Right lobe of liver (tissue), 6 donors: ENCODE measurements at places on chromosomes 1 and 21.

DNA sequence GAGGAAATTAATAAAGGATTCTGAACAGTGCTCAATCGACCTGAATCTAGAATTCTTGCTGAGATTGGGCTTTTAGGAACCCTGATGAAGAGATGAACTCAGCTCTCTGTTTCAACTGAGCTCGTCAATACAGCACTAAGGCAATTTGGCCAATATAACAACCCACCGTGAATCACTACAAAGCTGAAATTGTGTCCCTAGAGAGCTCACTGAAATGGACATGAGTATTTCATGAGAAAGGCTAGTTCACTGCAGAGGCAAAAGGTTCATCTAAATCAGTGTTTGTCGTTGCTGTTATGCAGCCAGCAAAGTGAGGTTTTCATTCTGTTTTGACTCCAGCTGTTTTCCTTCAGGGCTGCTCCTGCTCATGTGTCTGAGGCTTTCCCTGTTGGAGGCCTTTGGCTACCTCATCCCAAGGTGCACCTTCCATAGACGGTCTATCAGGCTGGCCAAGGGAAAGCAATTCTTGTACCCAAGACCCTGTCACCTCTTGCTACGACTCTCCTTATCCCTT is 83.5 kb downstream of the URB2 start:
- no peak for DNase-seq

- no peak for DNase-seq
Observed at GRCh38 chr1:223836586-223836985, 9.2 kb downstream of the TP53BP2 start.

DNA sequence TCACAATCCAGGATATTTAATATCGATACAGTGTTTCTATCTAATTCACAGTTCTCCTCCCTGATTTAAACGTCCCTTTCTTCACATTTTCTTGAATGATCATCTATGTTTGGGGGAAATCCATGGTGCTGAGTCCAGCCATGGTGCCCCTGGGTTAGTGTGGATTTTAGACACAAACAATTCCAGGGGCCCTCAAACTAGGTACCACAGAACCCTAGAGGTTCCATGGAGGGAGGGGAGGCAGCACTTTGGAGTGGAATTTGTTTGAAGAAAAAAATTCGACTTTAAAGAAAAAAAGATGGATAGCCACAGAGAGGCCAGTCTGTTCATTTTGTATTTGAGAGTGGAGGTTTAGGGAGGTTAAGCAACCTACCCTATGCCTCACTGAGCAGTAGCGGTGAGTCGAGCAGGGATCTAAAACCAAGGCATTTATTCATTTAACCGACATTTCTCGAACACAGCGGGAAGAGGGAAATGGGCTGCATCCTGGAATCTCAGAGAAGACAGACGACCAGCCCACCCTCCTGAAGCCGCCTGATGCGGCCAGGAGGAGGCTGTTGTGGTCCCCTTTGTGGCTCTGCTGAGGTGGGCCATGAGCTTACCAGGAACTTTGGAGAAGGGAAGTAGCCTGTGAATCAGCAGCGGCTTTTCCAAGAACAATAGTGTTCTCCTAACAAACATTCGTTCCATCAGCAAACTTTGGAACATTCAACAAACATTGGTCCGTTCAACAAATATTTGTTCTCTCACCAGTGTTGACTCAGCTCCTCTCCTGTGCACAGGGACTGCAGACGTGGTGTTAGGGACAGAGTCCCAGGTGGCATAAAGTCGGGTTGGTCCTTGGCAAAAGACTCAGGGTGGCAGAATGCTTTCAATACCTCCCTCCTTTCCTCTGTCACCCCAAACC is 103.5 kb upstream of the ZBTB40 start:
- DNase-seq, result peak; percentile 75

DNA sequence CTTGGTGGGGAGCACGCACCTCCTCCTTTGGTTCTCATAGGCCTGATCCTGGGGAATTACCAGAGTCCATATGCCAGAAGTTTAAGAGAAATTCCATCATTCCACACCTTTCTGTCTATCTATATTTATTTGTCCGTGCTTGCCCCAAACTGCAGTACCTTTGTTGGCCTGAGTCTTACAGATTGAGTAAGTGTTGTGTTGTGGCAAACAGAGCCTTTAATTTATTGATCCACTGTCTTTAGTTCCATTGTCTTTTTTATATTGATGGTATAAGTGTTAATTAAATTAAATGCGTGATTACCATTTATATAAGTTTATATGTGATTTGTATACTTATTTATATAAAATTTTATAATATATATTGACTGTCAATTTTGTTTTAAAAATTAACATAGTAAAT is 4.9 kb downstream of the SH3BGR start:
- DNase-seq, result no peak

- no peak for DNase-seq
Observed at GRCh38 chr1:185720633-185721272, 13.4 kb upstream of the HMCN1 start.

- DNase-seq, result no peak
Observed at GRCh38 chr1:185224132-185224531, 67.2 kb downstream of the SWT1 start.

GRCh38 chr1:188170411-188170810 is 1341.7 kb downstream of the PLA2G4A start:
- no peak for DNase-seq

DNA sequence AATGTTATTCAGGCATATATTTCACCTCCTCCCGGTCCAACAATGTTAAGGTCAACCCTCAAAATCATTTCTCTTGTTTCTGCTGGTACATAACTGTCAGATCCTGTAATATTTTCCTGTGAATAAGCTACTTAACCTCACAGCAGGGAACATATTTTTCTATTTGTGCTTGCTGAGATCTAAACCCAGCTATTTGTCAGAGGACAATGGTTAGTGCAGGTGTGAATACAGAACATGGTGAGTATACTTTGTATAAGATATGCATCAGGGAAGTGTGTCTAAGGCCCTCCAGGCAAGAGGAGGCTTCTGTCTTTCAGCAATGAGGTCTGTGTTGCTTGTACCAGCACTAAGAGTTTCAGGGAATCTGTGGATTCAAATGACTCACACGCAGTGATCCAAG is 970.6 kb downstream of the NCAM2 start:
- DNase-seq, result no peak

DNA sequence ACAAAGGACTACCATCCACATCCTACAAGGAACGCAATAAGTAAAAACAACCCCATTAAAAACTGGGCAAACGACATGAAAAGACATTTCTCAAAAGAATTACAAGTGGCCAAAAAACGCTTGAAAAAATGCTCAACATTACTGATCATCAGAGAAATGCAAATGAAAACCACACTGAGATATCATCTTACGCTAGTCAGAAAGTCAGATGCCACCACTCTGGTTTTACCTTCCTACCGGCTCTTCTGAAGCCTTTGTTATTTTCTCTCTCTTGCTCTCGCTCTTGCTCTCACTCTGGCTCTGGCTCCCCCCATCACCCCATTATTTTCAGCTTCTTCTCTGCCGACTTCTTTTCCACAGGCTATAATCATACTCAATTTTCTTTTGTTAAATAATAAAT is 38.8 kb downstream of the VPS45 start:
- no peak for DNase-seq

DNA sequence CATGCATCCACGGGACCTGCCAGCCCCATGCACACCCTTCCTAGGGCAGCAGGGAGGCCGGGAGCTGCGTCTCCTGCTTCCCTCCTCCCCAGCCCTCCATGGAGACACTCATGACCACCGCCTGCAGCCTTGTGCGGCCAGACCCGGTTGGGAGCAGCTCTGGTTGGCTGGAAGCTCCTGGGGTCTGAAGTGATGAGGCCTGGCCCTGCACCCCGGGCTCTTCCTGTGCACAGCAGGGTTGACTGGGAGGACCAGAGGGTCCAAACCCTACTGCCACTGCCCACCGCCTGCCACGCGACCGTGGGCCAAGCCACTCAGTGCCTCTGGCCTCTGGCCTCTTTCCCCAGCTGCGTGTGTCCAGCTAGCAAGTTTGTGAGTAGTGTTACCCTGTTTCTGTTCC is 111.1 kb upstream of the COL6A1 start:
- no peak for DNase-seq

GRCh38 chr1:76625886-76626678 is 241.2 kb upstream of the ST6GALNAC5 start:
- DNase-seq, result no peak

- DNase-seq, result no peak
Observed at GRCh38 chr1:168640836-168641235, 64.4 kb downstream of the XCL1 start.

DNA sequence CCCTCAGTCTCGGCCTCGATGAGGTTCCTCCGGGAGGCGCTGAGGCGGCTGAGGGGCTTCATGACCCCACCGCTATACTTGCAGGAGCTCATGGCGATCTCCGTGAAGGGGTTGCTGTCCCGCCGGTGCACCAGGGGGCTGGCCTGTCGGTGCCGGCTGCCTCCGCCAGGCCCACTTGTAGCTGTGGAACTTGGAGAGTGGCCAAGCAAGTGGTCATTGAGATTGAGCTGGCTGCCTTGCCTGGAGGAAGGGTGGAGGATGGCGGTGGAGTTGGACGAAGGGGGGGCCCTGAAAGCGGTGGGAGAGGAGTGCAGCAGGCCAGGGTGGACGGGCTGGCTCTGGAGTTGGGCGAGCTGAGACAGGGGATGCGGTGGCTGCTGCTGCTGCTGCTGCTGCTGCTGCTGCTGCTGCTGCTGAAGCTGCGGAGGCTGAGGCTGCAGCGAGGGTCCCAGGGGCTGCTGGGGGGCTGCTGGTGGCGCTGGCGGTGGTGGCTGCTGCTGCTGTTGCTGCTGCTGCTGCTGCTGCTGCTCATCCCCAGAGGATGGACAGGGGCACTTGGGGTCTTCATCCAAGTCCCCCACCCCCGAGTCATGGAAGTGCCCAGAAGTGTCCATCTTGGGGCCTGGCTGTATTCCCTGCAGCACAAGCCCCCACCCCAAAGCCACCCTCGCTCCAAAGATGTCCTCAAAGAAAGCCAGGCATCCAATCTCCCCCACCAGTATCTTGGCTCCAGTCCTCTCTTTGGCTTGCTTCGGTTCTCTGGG is 548 bp downstream of the KCNN3 start:
- no peak for DNase-seq

DNA sequence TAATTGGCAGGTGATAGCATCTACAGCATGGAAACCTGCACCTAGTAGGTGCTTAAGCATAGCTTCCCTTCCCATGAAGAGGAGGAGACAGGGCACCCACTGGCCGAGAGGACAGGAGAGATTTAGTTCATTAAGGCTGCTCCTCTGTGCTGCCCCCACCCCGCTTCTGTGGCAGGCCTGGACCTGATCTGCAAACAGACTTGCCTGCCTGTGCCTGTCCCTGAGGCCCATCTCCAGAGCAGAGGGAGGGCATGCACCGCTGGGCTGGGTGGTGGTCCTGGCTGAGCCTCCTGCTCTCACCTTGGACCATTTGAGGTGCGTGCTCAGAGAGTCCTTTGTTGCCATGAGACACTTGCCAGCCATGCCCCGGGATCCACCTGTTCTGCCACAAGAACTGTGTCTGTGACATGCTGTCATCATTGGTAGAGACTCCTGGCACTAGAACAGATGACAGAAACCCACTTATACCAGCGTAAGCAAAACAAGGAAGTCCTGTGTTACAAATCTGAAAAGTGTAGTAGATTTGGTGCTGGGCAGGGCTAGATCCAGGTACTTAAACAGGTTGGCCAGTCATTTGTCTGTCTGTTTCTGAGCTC is 55.6 kb downstream of the PTPRF start:
- DNase-seq, result no peak

GRCh38 chr21:31374395-31374794 is 30.3 kb upstream of the TIAM1 start:
- peak; percentile 5 for DNase-seq

- no peak for DNase-seq
Observed at GRCh38 chr1:228161866-228162265, 3.7 kb upstream of the IBA57 start.

DNA sequence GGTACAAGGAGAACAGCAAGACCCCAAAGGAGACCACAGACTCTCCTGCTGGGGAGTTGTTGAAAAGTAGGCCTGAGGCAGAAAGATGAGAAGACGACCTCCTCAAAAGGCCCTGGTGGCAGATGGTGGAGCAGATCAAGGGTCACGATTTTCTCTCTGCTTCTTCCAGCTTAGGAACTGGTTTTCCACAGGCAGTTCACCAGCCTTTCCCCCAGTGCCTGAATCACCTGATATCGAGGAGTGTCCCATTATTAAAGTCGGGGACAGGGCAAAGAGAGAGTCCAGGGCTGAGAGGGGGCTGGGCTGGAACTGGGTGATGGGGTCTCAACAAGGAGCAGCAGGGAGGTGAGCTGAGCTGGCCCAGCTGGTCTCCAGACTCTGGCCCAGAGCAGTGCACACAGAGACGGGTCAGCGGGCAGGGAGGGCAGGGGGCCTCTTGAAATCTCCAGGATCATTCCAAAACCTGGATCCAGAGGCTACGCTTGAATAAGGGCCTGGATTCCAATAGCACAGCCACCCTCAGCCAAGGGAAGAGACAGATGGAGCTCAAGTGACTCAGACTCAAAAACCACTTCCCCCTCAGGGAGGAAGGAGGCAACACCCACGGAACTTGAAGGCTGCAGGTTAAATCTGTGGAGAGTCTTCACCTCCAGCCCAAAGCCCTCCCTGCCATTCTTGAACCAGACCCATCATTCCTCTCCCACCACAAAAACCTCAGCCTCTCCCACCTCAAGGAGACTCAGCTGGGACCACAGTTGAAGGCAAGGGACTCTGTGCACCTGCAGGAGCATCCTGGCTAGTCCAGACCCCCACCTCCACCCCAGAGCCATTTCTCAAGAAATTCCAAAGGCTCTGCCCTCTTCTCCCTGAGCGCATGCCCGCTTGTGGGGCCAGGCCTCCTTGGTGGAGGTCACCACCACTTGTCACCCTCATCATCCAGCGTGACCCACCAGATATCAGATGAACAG is at the start of gene S100A5:
S100A5 (minus strand) TSS at position 541 of the 968 bp plus-strand sequence. CDS start 743 bp downstream, outside the sequence.
- DNase-seq, result no peak

GRCh38 chr1:244662599-244662998 is 9.7 kb downstream of the DESI2 start:
- no peak for DNase-seq

- DNase-seq, result peak; percentile 69
Observed at GRCh38 chr21:38343691-38344090, 86.9 kb downstream of the KCNJ15 start.

DNA sequence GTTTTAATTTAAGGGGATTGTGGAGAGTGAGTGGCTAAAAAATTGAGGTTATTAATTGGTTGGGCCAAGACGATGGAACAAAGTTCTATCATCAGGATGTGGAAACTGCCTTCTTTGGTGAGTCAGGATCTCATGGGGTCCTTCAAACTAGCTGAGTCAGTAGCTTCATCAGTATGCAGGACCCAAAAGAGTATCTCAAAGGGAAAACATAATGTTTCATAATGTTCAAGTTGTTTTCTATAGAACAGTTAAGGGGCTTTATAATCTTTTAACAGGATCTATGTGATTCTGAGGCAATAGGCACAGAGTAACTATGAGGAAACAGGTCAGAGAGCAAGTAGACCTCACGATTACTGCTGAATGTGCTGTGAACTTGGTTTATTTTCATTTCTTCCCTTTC is 3.2 kb upstream of the OLFML2B start:
- DNase-seq, result no peak

DNA sequence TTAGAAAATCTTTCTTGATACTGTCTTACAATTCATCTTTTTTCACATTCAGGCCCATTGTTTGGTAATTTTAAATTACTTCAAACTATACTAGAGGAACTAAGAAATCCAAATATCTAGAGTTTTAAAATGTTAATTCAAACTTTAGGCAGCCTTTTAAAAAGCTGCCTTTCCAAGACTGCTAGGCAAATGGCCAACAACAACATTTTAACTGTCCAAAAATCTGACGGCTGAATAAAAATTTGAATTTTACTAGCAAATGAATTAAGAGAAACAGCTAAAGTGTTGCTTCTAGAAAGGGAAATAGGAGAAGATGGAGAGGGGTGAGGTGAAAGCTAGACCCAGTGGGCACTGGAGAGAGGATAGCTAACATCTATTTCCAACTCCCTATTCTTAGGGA is 17.2 kb downstream of the DPYD start:
- no peak for DNase-seq
